ENCODE measurements at places on chromosomes 4 and X.

DNA sequence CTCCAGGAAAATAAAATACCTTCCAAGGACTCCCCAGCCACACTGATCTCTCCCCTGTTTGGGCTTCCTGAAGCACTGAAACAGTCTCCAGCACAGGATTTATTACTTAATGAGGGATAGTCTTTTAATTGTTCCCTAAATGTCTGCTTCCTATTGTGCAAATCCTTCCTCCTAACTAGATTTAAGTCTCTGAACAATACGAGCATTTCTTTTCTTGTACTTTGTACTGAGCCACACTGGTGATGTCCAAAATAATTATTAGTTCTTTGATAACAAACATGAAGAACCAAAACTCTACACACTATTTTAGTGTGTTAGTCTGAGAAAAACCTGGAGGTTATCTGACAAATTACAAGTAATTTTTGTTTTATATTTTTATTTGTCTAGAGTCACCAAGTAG lies 5.1 kb downstream of the ADGRA3 start:
- DNase-seq: no peak

- DNase-seq: no peak
These were observed 67.1 kb upstream of the SPIN4 start for GRCh38 chrX:63418211-63418610.

GRCh38 chr4:141473026-141473540 lies 163.3 kb upstream of the IL15 start:
- DNase-seq: no peak

GRCh38 chrX:65838674-65839073 lies 171.2 kb downstream of the MSN start:
- no peak for DNase-seq

DNA sequence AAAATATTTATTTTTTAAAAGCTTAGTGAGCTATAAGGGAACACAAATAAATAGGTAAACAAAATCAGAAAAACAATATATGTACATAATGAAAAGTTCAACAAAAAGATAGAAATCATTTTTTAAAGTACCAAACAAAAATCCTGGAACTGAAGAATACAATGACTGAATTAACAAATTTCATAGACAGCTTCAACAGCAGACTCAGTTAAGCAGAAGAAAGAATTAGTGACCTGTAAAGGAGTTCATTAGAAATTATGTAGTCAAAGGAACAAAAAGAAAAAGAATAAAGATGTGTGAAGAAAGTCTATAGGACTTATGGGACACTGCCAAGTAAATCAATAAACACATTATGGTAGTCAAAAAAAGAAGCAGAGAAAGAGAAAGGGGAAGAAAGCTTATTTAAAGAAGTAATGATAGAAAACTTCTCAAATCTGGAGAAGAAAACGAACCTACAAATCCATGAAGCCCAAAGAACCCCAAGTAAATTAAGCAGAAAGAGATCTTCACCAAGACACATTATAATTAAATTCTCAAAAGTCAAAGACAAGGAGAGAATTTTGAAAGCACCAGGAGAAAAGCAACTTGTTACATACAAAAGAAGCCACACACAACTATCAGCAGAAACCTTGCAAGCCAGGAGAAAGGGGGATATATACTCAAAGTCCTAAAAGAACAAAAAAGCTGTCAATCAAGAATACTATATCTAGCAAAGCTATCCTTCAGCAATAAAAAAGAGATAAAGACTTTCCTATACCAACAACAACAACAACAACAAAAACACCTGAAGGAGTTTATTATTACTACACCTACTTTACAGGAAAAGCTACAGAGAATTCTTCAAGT lies 338.9 kb downstream of the PTTG2 start:
- DNase-seq: no peak

GRCh38 chr4:154961263-154961662 lies 180.2 kb downstream of the RBM46 start:
- DNase-seq: no peak

DNA sequence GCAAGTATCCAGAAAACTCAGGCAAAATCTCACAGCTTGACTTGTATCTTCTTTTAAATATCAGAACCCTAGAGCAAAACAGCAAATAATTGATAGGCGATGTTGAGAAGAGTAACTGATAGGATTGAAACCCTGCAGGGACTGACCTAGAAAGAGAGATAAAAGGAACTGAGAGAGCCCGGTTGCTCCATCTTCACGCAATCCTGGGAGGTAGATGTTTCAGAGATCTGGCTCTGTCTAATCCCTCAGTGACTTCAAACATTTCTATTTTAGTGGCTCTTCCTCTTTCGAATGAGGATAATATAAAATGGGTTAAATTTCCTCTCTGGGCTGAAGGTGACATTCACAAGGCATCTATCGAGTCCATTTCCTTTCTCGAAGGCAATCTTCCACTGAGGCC lies 39.3 kb upstream of the RPL34 start:
- DNase-seq: no peak

GRCh38 chrX:151789179-151789800 lies 54.7 kb downstream of the CNGA2 start:
- peak; percentile 29 for DNase-seq

DNA sequence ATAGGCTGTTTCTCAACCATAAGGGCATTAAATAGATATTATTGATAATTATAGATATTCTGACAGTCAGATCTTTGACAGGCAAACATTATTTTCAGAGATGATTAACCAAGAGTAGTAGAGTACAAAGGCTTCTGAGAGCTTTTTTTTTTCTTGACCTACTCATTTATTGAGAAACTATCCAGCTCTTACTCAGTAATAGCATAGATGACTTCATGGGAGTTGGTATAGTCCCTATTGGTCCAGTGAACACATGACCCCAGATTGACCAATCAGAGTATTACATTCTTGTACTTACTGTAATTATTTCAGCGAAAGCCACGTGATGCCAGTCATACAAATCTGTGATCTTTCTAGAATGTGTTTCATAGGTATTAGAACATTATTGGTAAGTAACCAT lies 508.7 kb downstream of the FSTL5 start:
- DNase-seq: no peak
